H9 (cell line): ENCODE measurements at places on chromosomes 1 and 21.

DNA sequence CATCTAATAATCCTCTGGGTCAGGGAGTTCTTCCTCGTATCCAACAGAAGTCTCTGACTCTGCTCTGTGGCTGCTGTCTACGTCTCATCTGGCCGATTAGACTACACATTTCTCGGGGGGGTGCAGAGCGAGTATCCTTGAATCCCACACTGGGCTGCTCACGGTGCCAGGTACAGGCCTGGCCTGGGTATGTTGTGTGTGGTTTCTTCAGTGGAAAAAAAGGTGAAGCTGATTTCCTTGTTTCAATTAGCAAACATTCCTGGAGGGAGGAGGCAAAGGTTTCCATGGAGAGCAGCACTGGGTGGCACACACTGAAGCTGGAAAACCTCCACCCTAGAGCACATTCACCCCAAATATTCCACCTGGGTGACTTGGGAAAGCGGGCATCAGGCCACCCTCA lies 2.0 kb upstream of the RAB7B start:
- H3K27ac ChIP-seq, result no peak overlapping the region
- H3K4me3 ChIP-seq, result no peak overlapping the region
- no peak for DNase-seq
- no peaks in the 10 kb centered on the region for H3K36me3 ChIP-seq
- no peaks in the 10 kb centered on the region; the same call in 1 of the 2 replicates for H3K27me3 ChIP-seq

DNA sequence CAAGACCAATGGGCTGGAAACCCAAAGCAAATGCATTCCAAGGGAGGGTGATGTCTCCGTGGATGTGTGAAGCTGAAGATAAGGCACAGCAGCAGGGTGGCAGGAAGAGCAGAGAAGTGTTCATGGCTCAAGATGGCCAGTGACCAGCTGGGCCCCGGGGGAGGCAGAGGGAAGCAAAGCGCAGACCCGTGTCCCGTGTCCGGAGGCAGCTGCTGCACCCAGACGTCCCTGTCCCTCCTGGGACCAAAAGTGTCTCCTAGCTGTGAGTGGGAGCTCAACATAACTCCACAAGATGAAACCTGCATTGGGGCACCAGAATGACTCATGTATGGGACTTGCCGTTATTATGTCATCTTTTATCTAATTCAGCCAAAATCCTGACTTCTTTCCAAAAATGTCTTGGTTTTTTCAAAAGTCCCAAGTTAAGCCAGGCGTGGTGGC lies 118.2 kb downstream of the RIPK4 start:
- DNase-seq, result no peak
- H3K4me1 ChIP-seq, result no peaks in the 10 kb centered on the region
- H3K4me3 ChIP-seq, result no peak overlapping the region
- no peaks in the 10 kb centered on the region for H3K27me3 ChIP-seq
- no peaks in the 10 kb centered on the region for H3K36me3 ChIP-seq
- H3K27ac ChIP-seq, result no peak overlapping the region

- no peak overlapping the region for H3K27ac ChIP-seq
- no peaks in the 10 kb centered on the region for H3K27me3 ChIP-seq
- H3K36me3 ChIP-seq, result peaks cover 28% of the 10 kb centered on the region
- peak; percentile 20 for DNase-seq
Observed at GRCh38 chr1:5938101-5938646, 54.1 kb downstream of the NPHP4 start.

DNA sequence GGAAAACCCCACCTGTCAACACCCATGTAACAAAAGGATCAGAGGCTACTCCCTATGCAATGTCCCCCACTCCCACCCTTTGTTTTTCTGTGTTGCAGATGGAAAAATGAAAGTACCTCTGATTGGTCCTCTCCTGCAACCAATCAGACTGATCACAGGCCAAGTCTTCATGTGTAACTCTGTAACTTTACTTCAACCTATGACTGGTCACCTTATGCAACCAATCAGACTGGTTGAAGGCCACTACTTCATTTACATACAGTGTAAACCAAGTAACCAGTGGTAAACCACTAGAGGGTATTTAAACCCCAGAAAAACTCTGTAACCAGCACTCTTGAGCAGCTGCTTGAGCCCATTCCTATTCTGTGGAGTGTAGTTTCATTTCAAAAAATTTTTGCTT lies 266.3 kb upstream of the OLFM3 start:
- H3K27me3 ChIP-seq, result no peaks in the 10 kb centered on the region
- DNase-seq, result no peak
- no peaks in the 10 kb centered on the region for H3K4me1 ChIP-seq
- no peak overlapping the region for H3K27ac ChIP-seq
- H3K36me3 ChIP-seq, result no peaks in the 10 kb centered on the region

- H3K36me3 ChIP-seq, result no peaks in the 10 kb centered on the region
- no peak overlapping the region for H3K27ac ChIP-seq
- H3K4me1 ChIP-seq, result no peaks in the 10 kb centered on the region
- H3K27me3 ChIP-seq, result no peaks in the 10 kb centered on the region
- H3K4me3 ChIP-seq, result no peak overlapping the region
Observed at GRCh38 chr1:158692356-158692755, 5.8 kb upstream of the SPTA1 start.

DNA sequence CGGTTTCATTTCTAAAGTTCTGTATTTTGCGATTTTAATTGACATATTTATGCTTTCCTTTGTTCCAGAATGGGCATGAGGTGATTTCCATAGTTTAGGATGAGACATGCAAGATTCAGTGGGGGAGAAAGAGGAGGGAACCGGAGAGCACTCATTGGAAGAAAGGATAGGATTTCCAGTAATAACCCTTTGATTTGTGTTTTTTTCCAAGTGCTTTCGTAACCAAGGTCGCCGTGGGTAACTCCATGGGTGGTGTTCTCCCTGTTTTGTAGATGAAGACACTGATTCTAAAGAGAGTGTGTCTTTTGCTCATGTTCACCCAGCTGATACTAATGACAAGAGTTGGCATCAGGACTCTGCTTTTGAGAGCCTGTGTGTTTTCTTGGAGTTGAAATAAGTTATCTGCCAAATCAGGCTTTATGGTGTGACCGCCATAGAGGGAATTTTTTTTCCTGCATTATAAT lies 170.1 kb downstream of the DHRS3 start:
- H3K36me3 ChIP-seq, result no peaks in the 10 kb centered on the region
- no peaks in the 10 kb centered on the region for H3K27me3 ChIP-seq
- no peaks in the 10 kb centered on the region; the same call in 1 of the 2 replicates for H3K4me1 ChIP-seq
- H3K4me3 ChIP-seq, result no peak overlapping the region

DNA sequence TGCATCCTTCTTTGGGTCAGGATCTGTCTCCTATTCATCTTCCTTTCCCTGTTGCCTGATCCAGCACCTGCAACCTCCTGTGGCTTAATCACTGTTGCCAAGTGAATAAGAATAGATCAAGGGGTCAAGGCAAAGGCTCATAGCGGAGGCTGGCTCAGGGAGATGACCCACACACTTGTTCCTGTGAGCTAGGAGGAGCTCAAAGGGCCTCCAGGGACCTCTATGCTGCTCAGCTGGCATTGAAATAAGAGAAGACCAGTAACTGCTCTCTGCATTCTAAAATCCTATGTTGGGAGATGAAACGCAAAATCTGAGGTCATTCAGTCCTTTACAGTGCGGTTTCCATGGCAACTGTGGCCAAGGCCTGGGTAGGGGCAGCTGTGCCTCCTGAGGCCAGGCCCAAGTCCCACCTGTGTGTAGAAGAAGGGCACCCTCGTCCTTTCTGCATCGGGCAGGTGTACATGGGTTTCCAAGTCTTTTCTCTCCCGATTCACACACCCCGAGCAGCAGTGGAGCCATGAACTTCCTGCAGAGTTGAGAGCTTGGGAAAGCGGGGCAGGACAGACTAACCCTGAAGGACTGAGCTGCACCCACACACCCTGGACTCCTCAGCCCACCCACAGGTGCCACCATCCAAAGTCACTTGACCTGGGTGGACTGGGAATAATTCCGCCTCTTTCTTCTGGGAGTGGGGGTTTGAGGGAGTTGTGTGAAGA lies 27.8 kb upstream of the STUM start:
- H3K27ac ChIP-seq, result no peak overlapping the region
- peaks cover 14% of the 10 kb centered on the region; the same call in 1 of the 2 replicates for H3K4me1 ChIP-seq
- no peaks in the 10 kb centered on the region; the same call in 1 of the 2 replicates for H3K27me3 ChIP-seq

GRCh38 chr1:184826001-184826400 lies 71.3 kb upstream of the EDEM3 start:
- no peak for DNase-seq
- H3K36me3 ChIP-seq, result no peaks in the 10 kb centered on the region; the same call in 1 of the 2 replicates
- no peak overlapping the region for H3K27ac ChIP-seq
- H3K4me1 ChIP-seq, result no peaks in the 10 kb centered on the region
- H3K4me3 ChIP-seq, result no peak overlapping the region
- H3K27me3 ChIP-seq, result no peaks in the 10 kb centered on the region

GRCh38 chr1:206419783-206420182 lies 50.5 kb upstream of the IKBKE start:
- H3K4me3 ChIP-seq, result no peak overlapping the region
- H3K4me1 ChIP-seq, result no peaks in the 10 kb centered on the region
- H3K36me3 ChIP-seq, result peaks cover 5% of the 10 kb centered on the region
- no peak for DNase-seq
- H3K27ac ChIP-seq, result no peak overlapping the region
- H3K27me3 ChIP-seq, result no peaks in the 10 kb centered on the region

- no peak for DNase-seq
- no peaks in the 10 kb centered on the region for H3K36me3 ChIP-seq
- no peaks in the 10 kb centered on the region for H3K4me1 ChIP-seq
- H3K27ac ChIP-seq, result no peak overlapping the region
- no peaks in the 10 kb centered on the region for H3K27me3 ChIP-seq
Observed at GRCh38 chr1:86207323-86207722, 50.8 kb upstream of the COL24A1 start.

DNA sequence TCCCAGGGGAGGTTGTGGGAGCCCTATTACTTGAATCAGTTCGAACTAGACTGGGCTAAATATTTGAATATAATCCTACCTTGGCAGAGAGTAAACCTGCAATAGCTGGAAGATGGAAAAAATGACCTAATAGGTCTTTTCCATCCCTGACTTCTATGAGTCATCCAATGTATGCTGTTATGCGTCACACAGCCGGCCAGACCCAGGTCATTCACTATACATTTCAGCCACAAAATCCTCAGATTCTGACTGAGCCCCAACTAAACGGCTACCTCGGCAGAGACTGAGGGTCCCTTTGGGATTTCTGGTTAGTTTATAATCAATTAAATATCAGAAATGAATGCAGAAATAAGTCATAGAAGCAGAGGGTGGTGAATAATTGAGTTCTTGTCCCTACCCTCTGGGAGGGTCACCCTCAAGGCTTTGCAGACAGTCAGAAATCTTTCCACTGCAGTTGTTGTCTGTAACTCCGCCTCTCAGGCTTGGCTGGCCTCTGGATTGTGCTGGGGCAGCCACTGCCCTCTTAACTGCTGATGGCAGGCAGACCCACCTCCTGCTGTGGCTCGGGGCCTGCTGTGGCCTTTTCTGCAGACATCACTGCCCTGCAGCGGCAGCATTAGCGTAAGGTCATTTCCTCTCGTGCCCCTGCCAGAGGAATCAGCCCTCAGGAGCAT lies 240.5 kb downstream of the TGFB2 start:
- H3K4me3 ChIP-seq, result no peak overlapping the region
- H3K27me3 ChIP-seq, result no peaks in the 10 kb centered on the region
- H3K36me3 ChIP-seq, result peaks cover 6% of the 10 kb centered on the region

DNA sequence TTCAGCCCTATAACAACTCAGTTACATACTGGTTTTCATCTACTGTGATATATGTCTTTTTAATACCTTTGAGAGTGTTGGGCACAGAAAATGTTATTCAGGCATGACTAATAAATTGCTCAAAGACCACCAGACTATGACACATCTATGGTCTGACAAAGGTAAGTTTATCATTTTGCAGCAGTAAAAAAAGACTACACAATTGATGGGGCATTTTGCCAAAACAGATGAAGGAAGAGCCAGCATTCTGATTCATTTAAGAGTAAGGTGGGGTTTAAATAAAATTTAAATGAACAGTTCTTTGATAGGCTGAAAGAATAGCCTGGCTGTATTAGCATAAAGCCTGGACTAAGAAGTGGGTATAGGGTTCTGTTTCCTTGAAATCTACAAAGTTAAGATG lies 8.8 kb upstream of the RNPC3 start:
- peaks cover 3% of the 10 kb centered on the region; the same call in 1 of the 2 replicates for H3K36me3 ChIP-seq
- no peaks in the 10 kb centered on the region for H3K27me3 ChIP-seq
- H3K4me1 ChIP-seq, result no peaks in the 10 kb centered on the region
- H3K4me3 ChIP-seq, result no peak overlapping the region
- H3K27ac ChIP-seq, result no peak overlapping the region
- DNase-seq, result no peak

DNA sequence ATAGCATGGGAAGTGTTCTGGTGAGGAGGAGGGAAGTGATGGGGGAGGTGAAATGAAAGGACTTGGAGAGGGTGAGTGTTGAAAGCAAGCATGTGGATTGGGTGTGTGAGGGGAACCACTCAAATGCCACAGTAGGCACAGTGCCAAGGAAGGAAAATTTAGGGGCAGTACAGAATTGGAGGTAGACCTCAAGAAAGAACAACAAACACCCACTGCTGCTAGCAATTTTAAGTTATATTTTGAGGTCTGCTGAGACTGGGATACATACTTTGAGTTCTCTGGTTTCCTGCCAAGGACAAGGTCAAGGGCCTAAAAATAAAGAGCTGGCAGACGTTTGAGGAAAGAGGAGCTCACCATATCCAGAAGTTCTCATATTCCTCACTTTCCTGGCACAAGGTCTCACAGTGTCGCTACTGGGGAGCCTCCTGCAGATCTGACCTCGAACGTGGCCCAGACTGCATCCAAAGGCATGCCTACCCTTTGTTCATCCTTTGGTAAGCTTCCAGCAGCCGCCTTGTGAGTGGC lies 104.0 kb downstream of the BRINP2 start:
- no peaks in the 10 kb centered on the region for H3K36me3 ChIP-seq
- H3K4me1 ChIP-seq, result no peaks in the 10 kb centered on the region
- H3K27ac ChIP-seq, result no peak overlapping the region
- no peaks in the 10 kb centered on the region for H3K27me3 ChIP-seq

DNA sequence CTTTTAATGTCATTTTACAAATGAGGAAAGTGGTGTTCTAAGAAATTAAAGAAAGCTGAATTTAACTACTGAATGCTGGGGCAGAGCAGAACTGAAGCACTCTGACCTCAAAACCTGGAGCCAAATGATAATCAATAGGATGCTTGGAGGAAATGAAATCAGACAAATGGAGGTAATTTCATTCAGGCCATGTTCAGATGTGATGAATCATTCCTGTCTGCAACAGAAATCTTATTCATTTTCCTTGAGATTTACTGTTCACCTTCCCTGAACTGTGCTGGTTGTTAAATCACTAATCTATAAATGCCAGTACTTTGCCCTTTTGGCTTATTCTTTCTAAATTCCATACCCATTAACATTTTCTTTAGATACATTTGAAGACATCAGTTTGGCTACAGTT lies 85.6 kb upstream of the SNX7 start:
- H3K27ac ChIP-seq, result no peak overlapping the region
- no peaks in the 10 kb centered on the region for H3K27me3 ChIP-seq
- no peaks in the 10 kb centered on the region for H3K4me1 ChIP-seq
- no peak overlapping the region for H3K4me3 ChIP-seq

GRCh38 chr1:180489976-180490375 lies 12.4 kb downstream of the ACBD6 start:
- H3K36me3 ChIP-seq, result peaks cover 13% of the 10 kb centered on the region; the same call in 2 of the 3 replicates
- H3K4me3 ChIP-seq, result no peak overlapping the region
- H3K4me1 ChIP-seq, result peaks cover 2% of the 10 kb centered on the region; the same call in 1 of the 2 replicates
- no peak for DNase-seq

DNA sequence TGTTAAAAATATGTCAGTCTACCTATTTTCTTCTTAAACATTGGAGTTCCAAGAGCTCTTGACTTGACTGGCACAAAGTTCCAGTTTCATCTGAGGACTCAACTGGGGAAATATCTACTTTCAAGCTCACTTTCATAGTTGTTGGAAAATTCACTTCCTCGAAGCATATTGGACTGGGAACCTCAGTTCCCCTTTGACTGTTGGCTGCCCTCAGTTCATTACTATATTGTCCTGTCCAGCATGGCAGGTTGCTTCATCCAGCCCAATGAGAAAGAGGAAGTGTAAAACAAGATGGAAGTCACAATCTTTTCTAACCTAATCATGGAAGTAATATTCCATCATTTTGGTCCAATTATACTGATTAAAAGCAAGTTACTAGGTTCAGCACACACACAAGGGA lies 54.3 kb downstream of the ZNF697 start:
- H3K27ac ChIP-seq, result no peak overlapping the region
- no peak overlapping the region for H3K4me3 ChIP-seq
- H3K36me3 ChIP-seq, result no peaks in the 10 kb centered on the region
- H3K27me3 ChIP-seq, result no peaks in the 10 kb centered on the region
- no peaks in the 10 kb centered on the region for H3K4me1 ChIP-seq
